Anterior cingulate cortex (tissue), 58 donors: ENCODE measurements at places on chromosomes 13 and 19.

DNA sequence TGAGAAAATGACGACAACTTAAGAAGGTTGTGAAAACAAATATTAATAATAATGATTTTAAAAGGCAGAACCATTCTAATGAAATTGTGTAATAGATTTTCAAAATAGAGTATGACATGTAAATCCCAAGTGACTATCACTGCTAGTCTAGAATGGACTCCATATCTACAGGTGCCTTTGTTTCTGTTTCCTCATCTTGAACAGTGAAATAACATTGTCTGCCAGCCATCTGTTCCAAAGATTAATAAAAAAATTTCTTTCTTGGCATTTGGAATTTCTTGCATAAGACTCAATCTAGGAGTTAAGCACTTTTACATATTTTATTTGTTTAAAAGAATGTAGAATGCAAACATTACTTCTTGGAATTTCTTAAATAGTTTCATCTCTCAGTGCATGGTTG, 520.1 kb upstream of the ARGLU1 start:
- DNase-seq, result no peak

DNA sequence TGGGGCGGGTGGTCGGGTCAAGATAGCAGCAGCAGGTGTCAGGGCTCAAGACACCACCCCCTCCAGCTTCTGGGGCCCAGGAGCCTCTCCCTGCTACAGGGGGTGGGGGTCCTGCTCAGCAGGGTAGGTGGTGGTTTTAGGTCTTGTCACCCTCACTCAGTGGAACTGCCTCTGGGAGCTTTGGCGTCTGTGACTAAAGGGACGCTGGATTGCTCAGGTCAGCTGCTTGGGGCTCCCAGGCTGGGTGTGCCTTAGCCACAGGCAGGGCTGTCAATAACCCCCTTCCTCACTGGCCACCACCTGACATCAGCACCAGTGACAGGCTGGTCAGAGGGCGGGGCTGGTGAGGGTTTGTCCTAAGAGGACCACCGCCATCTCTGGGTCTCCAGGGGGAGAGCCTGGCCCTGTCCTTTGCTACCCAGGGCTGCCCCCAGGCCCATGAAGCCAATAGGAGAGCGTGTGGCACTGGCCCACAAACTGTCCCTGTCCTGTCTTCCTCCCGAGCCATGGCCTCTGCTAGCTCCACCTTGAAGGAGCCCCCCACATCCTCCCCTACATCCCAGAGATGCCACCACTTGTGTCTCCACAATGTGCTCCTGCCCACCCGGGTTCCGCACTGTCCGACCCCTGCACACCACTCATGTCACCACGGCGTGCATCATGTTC, 36.4 kb downstream of the MAU2 start:
- no peak for DNase-seq

GRCh38 chr19:34540811-34541557, 59.4 kb downstream of the WTIP start:
- no peak for DNase-seq

DNA sequence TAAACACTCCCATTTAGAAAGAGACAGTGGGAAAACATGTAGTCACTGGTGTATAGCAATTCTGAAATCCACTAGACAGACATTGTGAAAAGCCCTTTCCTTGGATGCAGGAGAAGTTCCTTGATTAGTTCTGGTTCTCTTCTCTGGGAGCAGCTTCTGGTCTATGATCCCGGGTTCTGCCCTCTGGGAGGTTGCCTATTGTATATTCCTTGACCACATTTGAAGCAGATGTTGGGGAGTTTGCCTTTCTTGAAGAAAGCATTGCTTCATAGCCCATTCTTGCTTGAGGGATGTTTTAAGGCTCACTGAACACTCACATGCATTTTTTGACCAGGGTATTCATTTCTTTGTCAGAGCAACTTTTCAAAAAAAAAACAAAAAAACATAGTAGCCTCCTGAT, 211.9 kb downstream of the NDFIP2 start:
- DNase-seq, result no peak

DNA sequence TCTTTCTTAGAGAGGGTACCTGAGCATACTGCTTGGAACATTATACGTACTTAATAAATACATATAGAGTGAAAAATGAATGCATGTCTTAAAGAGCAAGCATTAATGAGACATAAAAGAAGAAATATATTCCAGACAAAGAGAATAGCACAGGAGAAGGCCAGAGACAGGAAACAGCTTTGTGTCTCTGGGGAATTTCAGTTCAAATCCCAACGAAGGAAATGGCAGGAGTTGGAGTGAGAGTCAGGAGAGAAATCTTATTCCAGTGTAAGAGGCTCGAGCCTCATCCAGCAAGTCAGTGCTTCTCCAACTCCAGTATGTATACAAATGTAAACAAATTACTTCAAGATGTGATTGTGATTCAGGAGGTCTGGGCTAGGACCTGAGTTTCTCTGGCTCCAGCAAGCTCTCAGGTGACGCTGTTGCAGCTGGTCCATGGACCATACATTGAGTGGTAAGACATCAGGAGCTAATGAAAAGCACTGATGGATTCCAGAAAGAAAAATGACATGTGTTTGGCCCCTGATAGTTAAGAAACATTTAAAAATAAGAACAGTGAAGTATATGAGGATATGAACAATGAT, 108.2 kb downstream of the RAP2A start:
- DNase-seq, result no peak

GRCh38 chr13:50611117-50611781, 232.2 kb downstream of the DLEU7 start:
- no peak for DNase-seq

- no peak for DNase-seq
Measured at GRCh38 chr19:18419699-18420460, 682 bp downstream of the SSBP4 start.

DNA sequence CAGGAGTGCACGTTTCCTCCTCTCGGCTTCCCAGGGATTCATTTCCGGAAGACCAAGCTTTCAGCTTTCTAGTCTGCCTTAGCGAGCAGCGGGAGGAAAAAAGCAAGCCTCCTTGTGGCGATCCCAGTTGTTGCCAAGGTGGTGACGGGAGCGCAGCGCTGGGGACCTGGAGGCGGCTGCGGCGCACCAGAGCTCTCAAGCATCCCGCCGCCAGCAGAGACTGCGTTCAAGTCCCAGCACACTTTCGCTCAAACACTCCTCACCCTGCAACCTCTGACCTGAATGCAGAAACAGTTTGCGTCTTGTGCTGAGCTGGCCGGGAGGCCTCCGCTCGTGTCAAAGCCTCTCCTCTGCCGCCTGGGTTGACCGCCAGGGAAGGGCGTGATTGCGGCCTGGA, 4.9 kb downstream of the GSX1 start:
- DNase-seq, result no peak

DNA sequence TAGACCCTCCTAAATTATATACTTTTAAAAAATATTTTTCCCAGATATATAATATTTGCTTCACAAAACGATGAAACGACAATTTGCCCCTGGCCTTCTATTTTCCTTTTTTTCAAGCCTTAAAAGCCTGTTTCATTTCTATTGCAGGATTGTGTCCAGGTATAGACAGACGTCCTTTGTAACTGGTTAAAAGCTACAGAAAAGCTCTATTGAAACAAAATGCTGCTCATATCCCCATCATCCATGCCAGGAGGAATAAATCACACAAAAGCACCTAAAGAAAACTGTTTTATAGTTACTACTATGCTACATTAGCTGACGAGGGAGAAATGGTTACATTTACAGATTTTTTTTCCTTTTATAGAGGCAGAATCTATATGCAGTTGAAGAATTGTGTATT, 765.1 kb downstream of the DIAPH3 start:
- no peak for DNase-seq

- no peak for DNase-seq
Measured at GRCh38 chr13:62779161-62779560, 1363.5 kb upstream of the PCDH20 start.

GRCh38 chr19:53389978-53390377, 5.0 kb upstream of the ZNF765 start:
- DNase-seq, result no peak

DNA sequence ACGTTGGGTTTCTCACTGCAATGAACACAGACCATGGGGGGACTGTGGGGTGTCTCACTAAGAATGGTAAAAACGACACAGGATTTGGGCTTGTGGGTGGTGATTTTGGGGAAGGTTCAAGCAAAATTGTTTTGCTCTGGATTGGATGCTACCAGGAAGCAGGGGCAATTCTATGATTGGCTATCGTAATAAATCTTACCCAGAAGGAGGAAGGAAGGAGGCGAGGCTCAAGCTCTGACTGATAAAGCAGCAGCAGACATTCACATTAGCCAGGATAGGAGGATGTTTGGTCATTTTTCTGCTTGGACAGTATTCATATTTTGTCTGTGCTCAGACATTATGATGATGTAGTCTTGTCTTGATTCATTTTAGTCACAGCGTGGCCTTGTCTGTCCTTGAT, 1.5 kb downstream of the ZNF576 start:
- DNase-seq, result no peak

DNA sequence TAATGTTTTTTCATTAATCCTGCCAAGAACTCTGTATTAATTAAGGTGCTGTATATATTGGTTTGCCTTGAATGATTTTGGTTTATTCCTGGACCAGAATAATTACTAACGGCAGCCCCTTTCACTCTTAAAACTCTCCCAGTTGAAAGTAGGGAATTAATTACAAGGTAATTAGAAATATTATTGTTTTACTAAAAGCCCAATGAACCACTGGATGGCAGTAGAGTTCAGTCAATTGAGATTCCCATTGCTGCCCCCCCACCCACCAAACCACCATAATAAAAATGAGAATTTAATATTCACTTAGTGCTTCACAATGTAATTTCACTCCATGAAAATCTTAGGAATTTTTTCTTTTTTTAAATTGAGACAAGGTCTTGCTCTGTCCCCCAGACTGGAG, 13.7 kb downstream of the WBP4 start:
- no peak for DNase-seq

GRCh38 chr19:5231857-5232678, 108.5 kb downstream of the PTPRS start:
- DNase-seq, result no peak

DNA sequence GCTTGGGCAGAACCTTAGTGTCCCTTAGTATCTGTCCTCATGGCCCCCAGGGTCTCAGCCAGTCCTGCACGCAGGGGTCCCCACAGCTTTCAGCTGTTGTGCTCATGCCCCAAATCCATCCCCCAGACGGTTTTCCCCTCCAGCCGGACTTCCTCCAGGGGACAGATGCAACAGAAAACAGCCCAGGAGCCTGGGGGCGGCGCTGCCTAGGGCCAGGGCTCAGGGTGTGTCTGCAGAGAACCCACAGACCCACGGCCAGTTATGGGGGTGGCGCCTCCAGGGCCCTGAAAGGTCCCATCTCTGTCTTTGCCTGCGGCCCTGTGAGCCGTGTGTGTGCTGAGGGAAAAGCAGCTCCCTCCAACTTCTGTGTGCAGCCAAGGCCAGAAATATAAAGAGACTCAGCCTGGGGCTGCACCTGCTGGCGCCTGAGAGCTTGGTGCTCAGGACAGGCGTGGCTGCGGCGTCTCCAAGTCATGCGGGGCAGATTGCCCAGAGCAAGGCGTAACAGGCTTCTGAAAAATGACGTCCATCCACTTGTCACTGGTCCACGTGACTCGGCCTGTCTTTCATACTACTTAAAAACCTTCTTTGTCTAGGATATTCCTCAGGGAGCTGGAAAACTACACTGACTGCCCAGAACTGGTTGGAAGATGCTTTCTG, 22.1 kb upstream of the F7 start:
- peak; percentile 51 for DNase-seq

DNA sequence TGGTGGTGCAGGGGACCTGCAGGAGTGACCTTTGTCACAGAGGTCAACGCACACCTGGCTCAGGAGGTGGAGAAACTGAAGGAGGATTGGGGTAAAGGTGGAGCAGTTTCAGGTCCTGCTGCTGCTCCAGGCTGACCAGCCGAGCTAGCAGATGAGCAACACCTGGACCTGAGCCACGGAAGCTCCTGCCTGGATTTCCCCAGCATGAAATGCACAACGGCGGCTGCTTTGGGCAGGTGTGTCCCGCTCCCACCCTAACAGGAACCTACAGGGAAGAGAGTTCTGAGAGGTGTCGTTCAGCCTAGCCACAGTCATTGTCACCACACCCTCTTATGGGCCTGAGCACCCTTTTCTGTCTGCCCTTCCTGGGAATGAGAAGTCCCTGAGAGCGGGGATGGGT, 15.7 kb upstream of the CD177 start:
- DNase-seq, result no peak

DNA sequence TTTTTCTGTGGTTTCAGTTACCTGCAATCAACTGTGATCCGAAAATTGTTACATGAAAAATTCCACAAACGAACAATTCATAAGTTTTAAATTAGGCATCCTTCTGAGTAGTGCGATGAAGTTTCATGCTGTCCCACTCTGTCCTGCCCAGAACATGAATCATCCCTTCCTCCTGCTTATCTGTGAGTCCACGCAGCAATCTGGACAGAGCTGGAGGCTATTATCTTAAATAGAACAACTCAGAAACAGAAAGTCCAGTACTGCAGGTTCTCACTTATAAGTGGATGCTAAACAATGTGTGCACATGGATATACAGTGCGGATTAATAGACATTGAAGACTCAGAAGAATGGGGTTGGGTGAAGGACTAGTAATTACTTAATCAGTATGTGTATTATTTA, 583.7 kb upstream of the SPRY2 start:
- no peak for DNase-seq

DNA sequence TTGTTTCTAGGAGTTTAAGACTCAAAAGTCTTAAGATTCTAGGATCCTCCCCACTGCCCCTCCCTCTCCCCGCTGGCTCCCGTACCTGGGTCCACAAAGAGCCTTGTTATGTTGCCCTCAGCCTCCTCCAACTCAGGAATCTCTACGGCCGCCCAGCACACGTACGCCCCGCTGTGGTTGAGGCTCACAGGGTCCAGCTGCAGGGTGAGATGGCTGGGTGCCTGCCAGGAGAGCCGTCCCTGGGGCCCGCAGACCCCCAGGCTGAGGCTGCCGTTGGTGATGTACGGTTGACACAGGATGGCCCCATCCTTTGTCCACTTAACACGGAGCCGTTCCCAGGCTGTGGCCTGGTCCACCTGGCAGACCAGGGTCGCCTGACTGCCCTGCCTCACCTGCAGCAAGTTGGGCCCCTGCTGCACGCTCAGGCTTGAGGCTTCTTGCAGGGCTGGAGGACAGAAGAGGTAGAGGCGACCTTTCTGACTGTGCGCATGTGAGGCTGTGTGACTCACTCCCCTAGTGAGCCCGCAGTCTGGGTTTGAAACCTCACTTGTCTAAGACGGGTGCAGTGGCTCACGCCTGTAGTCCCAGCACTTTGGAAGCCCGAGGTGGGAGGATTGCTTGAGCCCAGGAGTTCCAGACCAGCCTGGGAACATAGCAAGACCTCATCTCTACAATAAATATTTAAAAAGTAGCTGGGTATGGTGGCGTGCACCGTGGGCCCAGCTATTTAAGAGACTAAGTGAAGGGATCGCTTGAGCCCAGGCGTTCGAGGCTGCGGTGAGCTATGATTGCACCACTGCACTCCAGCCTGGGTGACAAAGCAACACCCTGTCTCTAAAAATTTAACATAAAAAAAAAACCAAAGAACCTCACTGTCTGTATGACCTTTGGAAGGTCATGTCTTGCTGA, 4.0 kb downstream of the TMIGD2 start:
- no peak for DNase-seq

GRCh38 chr19:7391218-7391670, 42.5 kb downstream of the ARHGEF18 start:
- DNase-seq, result no peak
